ENCODE measurements at places on chromosomes 16 and 17.

DNA sequence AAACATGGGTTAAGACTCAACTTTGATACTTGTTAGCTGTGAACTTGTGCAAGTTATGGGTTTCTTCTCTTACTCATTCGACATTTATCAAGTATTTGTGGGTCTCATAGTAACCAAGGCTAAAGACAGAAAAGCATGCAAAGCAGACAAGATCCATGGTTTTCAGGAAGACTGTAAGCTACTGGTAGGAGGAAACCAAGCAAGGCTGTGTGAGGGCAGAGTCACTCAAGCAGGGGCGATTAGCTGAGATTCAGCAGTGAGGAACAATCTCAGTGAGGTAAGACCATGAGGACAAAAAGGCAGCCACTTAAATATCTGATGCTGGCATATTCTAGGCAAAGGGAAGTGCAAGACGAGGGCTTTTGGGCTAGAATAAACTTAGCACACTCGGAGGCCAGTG is 29.5 kb downstream of the MBTD1 start:
- no peak for DNase-seq

- no peak for DNase-seq
These were observed 174.6 kb downstream of the PCTP start for GRCh38 chr17:55925440-55925839.

GRCh38 chr16:69319381-69319780 is 8.2 kb downstream of the VPS4A start:
- no peak for DNase-seq

- peak; percentile 87 for DNase-seq
These were observed 5.6 kb downstream of the RARA start for GRCh38 chr17:40314584-40314956.

DNA sequence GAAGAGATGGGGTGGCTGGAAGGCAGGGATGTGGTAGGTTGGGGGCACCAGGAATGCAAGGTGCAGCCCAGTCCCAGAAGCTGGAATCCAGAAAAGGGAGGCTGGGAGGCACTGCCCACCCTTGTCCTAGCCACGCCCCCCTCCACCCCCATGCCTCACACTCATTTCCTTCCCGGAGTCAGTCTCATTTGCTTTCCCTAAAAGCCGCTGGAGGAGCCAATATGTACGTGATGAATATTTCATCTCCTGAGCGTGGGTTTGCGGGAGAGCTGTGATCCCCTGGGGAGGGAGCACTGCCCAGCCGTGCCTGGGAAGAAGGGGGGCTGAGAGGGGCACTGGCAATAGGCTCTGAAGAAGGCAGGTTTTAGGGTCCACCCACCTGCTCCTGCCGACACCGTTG is 124.5 kb upstream of the LHX1 start:
- no peak for DNase-seq

DNA sequence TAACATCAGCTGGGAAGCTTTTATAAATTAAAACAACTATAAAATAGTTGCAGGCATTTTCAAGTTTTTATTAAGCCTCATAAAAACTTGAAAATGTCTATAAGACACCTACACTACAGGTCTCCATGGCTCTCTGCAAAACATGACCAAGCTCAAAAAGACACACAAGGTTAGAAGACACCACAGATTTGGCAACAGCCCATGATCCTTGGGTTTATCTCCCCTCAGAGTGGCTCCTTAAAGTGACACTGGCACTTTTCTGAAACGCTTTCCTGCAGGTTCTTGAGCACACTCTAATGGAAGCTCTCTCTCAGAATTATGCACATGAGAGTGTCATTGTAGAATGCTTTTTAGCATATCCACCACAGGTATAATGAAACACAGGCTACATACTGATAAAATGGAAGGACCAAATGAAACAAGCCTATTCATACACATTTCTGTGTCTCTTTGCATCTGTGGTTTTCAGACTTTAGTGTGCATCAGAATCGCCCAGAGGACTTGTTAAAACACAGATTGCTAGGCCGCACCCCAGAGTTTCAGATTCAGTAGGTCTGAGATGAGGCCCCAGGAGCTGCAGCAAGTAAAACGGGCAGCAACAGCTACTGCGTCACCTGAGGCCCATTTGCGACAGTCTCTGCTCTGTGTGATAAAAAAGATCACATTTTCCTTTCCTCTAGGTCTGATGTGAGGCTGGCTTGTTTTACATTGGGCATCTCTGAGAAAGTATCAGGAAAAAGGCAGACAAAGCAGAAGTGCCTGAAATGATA is 75.0 kb upstream of the WSB1 start:
- DNase-seq = peak; percentile 47

- no peak for DNase-seq
These were observed 86.0 kb upstream of the AMZ2 start for GRCh38 chr17:68161644-68162428.

DNA sequence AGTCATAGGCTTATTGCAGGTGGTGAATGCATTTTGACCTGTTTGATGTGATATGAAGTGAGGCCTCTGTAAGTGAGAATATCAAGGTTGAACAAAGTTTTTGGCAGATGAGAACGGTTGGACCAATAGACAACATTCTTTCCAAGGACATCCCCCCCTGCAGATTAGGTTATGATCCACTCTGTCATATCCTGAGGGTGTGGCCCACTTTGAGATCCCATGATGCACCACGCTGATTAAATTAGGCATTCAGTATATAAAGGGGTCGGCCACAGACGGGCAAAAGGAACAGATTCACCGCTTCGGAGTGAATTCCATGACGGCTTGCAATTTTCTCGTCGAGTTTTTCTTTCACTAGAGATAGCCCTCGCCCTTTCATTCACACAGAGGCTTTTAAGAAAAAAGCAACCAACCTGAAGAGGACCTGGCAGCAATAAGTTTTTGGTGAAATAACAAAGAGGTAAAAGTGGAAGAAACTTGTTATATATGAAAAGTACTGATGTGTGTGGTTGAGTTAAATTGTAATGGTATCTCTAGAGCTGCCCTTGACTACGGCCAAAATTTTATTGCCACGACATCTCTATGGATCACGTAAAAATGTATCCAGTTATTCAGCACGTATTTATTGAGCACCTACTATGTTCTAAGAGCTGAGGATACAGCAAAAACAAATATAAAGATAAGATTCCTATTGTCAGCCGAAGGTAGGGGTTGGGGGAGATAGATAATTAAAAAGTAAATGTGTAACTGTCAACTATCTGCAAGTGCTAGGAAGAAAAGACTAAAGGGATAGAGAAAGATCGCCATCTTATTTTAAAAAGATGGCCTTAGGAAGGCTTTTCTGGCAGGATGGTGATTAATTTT is 1.7 kb upstream of the RBBP6 start:
- no peak for DNase-seq

- DNase-seq = no peak
These were observed 36.8 kb upstream of the CDH3 start for GRCh38 chr16:68608330-68608729.

DNA sequence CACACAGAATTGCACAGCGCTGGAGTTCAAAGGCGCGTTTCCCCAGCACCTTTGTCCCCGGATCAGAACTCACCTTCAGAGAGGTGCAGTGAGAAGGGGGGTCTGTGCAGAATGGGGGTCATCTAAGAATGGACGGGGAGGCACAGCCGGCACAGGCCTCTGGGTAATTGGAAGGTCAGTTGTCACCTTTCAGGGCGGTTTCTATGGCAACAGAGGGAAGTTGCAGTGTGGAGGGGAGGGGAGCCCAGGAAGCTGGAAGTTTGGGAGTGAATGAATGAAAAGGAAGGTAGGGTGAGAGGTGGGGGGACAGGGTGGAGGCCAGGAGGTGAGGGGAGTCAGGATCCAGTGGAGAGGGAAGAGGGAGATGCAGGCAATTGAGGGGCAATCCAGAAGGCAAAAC is 12.4 kb upstream of the KCNG4 start:
- no peak for DNase-seq

DNA sequence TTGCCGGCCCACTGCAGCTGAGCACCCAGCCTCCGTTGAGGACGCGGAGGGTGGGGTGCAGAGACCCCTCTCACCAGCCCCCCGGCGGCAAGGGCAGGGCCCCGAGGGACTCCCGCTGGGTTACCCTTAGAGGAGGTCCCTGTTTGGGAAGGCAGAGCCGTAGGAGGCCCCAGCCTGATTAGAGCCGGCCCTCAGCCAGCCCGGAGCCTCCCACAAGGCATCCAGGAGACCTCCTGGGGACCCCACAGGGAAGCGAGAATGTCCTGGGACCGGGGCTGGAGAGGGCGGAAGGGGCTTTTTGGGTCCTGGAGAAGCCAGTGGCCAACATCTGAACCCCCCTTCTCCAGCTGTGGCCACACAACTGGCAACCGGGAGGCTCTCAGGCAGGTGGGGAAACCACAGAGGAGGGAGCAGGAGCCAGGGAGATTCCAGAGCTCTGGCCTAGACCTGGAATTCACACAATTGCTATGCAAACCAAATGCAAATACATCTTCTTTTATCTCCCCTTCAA is 21.7 kb upstream of the SP6 start:
- DNase-seq = no peak

Data from stimulated activated CD8-positive, alpha-beta memory T cell treated with anti-CD3 and anti-CD28 coated beads, Interleukin-4, amount 100 ng/mL, for 48 hours (primary cell).